Activated naive CD4-positive, alpha-beta T cell treated with anti-CD3 and anti-CD28 coated beads for 36 hours (primary cell): ENCODE measurements at places on chromosomes 2 and 18.

DNA sequence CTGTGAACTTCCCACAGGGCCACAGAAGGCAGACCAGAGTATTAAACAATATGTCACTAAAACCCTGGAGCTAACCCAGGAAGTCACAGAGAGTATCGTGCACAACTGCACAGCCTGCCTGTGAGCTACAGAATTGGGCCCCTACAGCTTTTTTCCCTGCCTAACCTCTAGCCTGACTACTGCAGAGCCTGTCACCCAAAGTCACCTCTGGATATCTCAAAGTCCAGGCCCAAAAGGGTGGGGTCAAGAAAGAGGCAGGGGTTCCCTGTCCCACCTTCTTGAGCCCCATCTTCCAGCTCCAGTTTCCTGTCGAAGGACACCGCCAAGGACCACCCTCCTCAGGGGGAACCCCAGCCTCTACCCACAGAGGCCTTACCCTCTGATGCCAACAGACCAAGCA is 13.5 kb downstream of the GAD1 start:
- DNase-seq, result no peak

DNA sequence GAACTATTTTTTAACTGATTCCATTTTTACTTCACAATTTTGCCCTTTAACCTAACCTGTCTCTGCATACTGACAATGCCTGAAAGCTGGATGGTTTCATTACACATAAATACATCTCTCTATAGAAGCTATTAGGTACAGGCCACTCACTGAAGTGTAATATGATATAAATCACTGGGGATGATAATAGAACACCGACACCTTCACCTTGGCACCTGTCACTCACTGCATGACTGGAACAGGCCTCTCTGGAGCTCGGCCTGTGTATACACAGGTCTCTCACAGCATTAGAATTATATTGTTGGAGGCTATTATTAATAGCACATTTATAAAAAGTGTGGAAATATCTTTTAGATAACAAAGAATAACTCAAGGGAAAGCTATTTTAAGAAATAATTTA is 138.2 kb downstream of the TMEM131 start:
- DNase-seq, result no peak

DNA sequence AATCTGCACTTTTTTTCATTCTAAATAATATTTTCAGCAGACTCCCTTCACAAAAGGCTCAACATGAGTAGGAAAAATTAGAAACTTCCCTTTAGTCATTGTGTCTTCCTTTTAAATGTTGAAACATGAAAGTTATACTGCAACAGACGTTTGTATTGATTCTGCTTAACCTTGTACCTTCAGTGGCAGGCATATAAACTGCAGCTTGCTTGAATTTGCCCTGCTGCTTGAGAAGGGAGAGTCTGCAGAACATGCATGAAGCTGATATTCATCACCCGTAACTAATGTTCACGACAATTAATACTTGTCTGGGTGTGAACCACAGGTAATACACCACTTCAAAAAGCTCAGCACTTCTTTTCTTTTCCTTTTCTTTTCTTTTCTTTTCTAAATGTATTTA is 294.7 kb upstream of the LRP1B start:
- DNase-seq, result no peak

GRCh38 chr2:86003967-86004366 is 101.7 kb downstream of the POLR1A start:
- no peak for DNase-seq

DNA sequence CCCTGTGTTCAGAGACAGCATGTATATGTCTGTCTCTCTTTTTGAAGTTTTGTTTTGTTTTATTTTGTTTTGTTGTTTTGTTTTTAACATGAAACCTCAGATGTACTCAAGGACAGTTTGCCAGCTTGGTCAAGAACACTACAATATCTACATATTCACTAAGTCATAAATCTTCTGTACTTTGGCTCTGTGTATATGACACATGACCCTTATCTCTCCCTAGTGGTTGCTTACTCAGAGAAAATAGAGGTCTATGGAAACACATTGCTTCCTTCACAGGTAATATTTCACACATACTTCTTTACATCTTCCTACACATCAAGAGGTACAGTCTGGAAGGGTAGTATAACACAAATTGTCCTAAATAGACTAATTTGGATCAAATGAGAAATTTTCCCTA is 312.6 kb upstream of the VRK2 start:
- DNase-seq, result no peak

- DNase-seq, result no peak
Measured at GRCh38 chr2:204477358-204477950, 67.8 kb upstream of the PARD3B start.

DNA sequence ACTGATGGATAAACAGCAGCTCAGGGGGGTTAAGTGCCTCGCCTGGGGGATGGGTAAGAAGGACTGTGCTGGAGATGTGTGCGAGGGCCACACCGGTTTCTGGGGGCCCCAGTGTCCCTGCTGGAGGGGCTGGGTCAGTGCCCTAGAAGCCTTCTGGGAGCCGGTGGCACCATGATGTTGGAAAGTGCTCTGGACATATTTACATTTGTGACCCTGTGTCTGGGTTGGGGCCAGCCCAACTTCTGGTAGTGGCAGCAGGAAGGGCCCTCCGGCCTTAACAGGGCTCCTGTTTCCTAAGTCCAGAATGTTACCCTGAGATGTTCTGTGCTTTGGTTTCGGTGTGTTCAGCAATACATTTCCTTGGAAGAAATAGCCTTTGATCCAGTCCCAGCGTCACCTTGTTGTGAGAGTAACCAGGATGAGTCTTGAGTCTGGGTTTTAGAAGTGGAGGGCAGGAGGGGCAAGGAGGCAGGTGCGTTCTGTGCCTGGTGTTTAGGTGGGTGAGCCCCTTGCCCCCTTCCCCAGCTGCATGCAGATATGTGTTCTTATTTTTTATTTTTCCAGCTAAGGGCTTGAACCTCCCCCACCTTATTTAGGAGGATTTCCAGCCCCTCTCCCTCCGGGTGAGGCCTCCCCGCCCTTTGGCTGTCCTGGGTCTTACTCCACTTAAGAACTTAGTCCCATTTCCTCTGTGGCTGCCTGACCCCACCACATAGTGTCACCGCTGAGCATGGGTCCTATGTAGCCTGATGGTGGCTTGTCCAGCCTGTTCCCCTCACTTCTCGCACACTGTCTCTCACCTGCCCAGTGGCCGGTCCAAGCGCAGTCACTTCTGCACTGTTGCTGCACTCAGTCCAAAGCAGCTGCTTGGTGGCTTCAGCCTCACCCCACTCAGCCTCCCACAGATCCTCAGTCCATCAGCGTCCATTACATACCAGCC is 132.7 kb upstream of the HS6ST1 start:
- DNase-seq, result no peak

GRCh38 chr18:44598514-44598913 is 82.2 kb upstream of the SETBP1 start:
- DNase-seq, result no peak

GRCh38 chr2:169693360-169693759 is 845 bp downstream of the CFAP210 start:
- no peak for DNase-seq

- no peak for DNase-seq
Measured at GRCh38 chr2:11161747-11162146, 6.5 kb downstream of the SLC66A3 start.

- DNase-seq, result no peak
Measured at GRCh38 chr2:23557455-23557854, 172.5 kb downstream of the KLHL29 start.

DNA sequence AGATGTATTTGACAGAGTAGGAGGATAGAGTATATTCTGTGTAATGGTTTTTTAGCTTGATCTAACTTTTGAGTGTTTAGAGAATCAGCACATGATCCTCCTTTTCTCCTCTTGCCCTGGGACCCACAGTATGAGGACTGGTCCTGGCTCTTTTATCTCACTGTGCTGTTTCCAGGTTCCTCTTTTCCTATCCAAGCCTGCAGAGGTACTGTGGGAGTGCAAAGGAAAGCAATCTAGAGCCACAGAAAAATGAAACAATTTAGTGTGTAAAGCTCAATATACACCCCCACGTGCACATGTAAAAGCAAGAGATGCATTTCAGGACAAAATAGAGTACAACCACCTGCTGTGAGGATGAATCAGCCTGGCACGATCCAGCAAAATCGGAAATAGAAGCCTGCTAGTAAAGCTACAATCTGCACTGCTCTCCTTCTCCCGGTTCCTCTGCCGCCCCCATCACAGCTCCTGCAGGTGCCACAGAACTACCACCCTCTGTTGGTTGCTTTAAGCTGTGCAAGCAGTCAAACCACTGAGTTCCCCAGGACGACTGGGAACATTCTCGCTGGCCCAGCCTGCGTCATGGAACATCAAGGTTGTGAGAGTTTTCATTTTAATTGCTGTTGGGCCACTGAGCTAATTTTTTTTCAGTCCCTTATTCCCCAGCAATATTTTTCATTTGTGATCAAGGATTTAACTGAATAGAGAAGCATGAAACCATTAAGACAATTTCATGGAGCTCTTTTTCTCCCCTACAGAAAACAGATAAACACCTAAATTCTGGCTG is 47.8 kb upstream of the MAPRE3 start:
- peak; percentile 63 for DNase-seq

- peak; percentile 57 for DNase-seq
Measured at GRCh38 chr2:74481961-74482800, 617 bp downstream of the CCDC142 start.

DNA sequence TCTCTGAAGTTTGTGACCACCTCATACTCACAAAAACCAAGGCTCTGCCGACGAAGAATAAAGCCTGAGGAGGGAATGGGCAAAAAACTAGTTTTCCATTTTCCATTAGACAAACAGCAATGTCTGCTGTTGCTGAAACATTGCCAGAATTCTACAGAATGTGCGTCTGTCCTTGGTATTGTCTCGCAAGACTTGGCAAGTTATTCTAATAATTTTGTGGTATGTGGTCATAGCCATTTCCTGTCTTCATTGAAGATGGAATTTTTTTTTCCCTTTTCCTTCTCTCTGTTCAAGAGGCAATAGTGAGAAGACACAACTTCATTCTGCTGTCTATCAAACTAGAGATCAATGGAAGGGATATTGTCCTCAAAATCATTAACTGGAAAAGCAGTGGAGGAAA is 296.1 kb downstream of the RND3 start:
- no peak for DNase-seq

- no peak for DNase-seq
Measured at GRCh38 chr2:134625311-134625710, 93.5 kb downstream of the TMEM163 start.

GRCh38 chr2:74544634-74545033 is 9.1 kb downstream of the LOXL3 start:
- DNase-seq, result peak; percentile 48

DNA sequence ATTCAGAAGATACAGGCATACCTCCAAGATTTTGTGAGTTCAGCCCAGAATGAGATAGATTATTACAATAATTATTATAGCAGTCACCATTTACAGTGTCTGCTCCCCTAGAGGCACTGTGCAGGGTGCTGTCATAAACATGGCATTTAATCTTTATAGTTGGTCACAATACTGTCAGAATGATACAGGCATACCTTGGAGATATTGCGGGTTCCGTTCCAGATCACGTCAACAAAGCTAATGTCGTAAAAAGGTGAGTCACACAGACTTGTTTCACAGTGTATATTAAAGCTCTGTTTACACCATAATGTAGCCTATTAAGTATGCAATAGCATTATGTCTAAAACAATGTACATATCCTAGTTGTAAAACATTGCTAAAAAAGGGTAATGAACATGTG is 45.6 kb downstream of the ZRANB3 start:
- DNase-seq, result no peak

DNA sequence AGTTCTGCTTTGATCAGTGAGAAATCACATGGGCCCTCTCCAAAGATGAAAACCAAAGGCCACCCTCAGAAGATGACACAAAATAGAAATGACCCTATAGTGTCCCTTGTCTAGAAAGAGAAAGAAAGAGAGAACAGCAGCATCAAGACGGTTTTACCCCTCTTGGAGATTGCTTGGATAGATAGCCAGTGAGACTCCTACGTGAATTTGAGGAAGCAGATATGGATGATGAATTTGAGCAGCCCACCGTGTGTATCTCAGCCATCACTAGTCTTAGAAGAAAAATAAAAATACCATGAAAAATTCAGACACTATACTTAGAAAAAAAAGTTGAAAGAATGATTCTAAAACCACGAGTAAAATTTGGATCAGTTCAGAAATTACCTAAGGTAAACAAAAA is 329.1 kb upstream of the CNTNAP5 start:
- DNase-seq, result no peak

GRCh38 chr2:40087434-40087833 is 308.4 kb upstream of the THUMPD2 start:
- DNase-seq, result no peak

DNA sequence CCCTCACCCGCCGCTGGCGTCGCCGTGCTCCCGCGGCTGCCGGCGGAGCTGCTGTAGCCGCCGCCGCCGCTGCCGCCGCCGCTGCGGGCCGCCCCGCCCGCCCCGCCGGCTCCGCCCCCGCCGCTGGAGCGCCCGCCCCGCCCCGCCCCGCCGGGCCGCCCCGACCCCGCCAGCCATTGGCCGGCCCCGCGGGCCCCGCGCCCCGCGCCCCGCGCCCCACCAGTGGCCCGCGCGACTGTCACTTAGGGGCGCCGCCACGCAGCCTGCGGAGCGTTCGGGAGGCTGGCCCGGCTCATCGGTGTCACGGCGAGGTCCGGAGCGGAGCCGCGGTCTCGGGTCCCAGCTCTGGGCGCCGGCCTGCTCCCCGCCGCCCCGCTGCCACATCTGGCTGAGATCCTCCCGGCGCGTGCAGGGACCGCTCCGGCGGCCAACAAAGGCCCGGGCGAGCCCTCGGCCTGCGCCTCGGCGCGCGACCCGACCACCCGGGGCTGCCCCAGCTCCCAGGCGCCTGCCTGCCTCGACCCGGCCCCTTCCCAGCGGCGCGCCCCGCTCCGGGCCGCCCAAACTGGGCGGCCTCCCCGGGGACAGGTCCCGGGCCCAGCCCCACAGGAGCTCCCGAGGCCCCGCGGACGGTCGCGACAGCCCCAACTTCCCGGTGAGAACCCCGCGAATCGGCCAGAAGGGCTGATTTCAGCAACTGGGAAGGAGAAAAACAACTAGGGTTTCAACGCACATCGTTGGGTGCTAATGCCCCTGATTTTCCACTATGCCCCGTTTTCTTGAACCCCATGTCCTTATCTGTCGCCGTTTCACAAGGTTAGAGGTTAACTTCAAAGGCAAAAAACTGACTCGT is at the start of gene MGAT4A:
TSS of gene MGAT4A (minus strand) at position 92 of the 853 bp plus-strand sequence. CDS start 4,800 bp downstream, outside the sequence.
- peak; percentile 81 for DNase-seq

GRCh38 chr2:12988279-12988678 is 271.5 kb downstream of the TRIB2 start:
- no peak for DNase-seq

DNA sequence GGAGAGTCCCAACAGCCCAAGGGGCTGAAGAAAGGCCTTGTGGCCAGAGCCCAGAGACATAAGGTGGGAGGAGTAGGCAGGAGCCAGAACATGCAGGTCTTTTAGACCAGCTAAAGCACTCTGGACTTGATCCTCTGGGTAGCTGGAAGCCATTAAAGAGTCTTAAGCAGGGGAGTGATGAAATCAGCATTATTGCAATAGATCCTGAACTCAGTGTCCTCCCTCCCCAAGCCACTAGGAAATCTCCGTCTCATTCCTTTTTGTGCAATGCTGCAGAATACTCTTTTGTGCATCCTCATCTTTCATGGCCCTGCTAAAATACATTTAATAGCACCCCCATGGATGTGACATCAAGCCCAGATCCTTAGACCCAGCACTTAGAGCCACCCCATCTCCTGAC is 58.6 kb upstream of the ZCCHC2 start:
- no peak for DNase-seq
